Activated CD4-positive, alpha-beta memory T cell treated with anti-CD3 and anti-CD28 coated beads, Interleukin-2, amount 10 ng/mL, durations not matched to agents 7 days and 5 days (primary cell): ENCODE measurements at places on chromosomes 4 and X. TPM values are rescaled to one million over a fixed set of nuclear protein-coding genes. Genes with fewer than 3 reads are reported as not detected.
A peak's percentile ranks its signal among the peaks of the same experiment; 100 is the strongest.

DNA sequence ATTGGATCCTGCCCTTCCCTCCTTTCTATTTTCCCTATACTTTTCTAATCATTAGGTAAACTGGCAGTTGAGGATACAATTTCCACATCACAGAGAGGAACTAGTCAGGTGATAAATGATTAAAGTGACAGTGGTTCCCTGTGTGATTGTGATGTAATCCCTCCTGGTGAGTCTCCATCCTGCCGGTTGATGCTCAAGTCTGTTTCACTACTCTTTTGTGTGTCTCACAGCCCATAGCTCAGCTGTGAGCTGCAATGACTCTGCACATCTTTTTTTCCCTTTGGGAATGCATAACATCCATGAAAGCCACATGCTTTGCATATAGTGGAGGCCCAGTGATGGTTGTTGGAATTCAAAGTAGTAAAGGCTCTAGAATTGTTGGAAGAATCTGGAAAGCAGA, 60.4 kb downstream of the CCNI start:
- H3K27me3 ChIP-seq, result peaks cover 2% of the 10 kb centered on the region
- no peak overlapping the region for H3K4me3 ChIP-seq
- peaks cover 13% of the 10 kb centered on the region for H3K36me3 ChIP-seq
- peaks cover 18% of the 10 kb centered on the region for H3K4me1 ChIP-seq
- DNase-seq, result no peak
- H3K27ac ChIP-seq, result no peak overlapping the region

TLR6 gene
- 3.9 TPM for total RNA-seq

- no peaks in the 10 kb centered on the region for H3K36me3 ChIP-seq
- H3K4me1 ChIP-seq, result no peaks in the 10 kb centered on the region
- DNase-seq, result no peak
Observed at GRCh38 chrX:145405012-145405411, 157.7 kb downstream of the SPANXN1 start.

GRCh38 chrX:102341867-102342266, 94.9 kb downstream of the NXF2 start:
- no peak for DNase-seq
- H3K36me3 ChIP-seq, result no peaks in the 10 kb centered on the region
- H3K4me1 ChIP-seq, result no peaks in the 10 kb centered on the region
- H3K27me3 ChIP-seq, result peaks cover 3% of the 10 kb centered on the region
- no peak overlapping the region for H3K4me3 ChIP-seq

DNA sequence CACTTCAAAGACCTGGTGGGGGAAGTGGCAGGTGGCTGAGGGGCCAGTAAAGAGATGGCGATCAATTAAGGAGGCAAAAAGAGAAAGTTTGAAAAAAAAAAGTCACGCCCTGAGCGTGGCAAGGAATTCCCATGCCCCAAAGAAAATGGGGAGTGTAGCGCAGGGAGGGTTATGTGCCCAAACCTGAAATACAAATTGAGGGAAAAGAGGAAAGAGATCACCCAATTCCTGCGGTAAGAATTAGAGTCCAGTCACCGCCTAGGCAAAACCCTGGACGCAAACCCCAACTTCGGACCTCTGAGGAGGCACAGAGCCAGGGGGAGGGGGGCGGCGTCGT, 595 bp downstream of the ENOX2 start:
- no peaks in the 10 kb centered on the region for H3K27me3 ChIP-seq
- no peak overlapping the region for H3K4me3 ChIP-seq
- DNase-seq, result no peak
- no peak overlapping the region for H3K27ac ChIP-seq
- H3K4me1 ChIP-seq, result peaks cover 7% of the 10 kb centered on the region

GRCh38 chrX:142873214-142873613, 152.5 kb upstream of the SPANXN4 start:
- H3K4me3 ChIP-seq, result no peak overlapping the region
- no peak overlapping the region for H3K27ac ChIP-seq
- H3K27me3 ChIP-seq, result no peaks in the 10 kb centered on the region
- H3K36me3 ChIP-seq, result no peaks in the 10 kb centered on the region
- H3K4me1 ChIP-seq, result no peaks in the 10 kb centered on the region

LGI2 gene
- not detected for total RNA-seq

GRCh38 chr4:69239557-69240168, 25.1 kb upstream of the UGT2B11 start:
- H3K27ac ChIP-seq, result no peak overlapping the region
- no peak overlapping the region for H3K4me3 ChIP-seq
- H3K27me3 ChIP-seq, result no peaks in the 10 kb centered on the region
- no peak for DNase-seq
- no peaks in the 10 kb centered on the region for H3K4me1 ChIP-seq

DNA sequence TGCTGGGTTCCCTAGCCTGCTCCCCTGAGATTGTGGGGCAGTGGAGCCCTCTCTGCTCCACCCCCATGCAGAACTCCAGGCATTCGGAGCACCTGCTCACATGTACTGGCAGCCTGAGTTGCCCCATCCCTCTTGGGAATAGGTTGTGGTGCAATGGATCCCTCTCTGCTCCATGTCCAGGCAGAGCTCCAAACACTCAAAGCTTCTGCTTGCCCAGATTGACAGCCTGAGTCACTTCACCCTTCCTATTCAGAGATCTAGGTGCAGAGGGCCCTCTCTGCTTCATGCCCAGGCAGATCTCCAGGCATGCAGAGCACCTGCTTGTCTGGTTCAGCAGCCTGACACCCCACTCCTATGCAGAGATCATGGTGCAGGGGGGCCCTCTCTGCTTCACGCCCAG, 18.6 kb upstream of the TEX13B start:
- no peak overlapping the region for H3K4me3 ChIP-seq
- H3K4me1 ChIP-seq, result no peaks in the 10 kb centered on the region
- no peaks in the 10 kb centered on the region for H3K36me3 ChIP-seq
- no peak overlapping the region for H3K27ac ChIP-seq

GRCh38 chr4:73742490-73743160, 2.3 kb downstream of the CXCL8 start:
- no peak overlapping the region for H3K4me3 ChIP-seq
- no peaks in the 10 kb centered on the region for H3K4me1 ChIP-seq
- H3K27me3 ChIP-seq, result no peaks in the 10 kb centered on the region

ALAS2 gene
- total RNA-seq, result not detected

DNA sequence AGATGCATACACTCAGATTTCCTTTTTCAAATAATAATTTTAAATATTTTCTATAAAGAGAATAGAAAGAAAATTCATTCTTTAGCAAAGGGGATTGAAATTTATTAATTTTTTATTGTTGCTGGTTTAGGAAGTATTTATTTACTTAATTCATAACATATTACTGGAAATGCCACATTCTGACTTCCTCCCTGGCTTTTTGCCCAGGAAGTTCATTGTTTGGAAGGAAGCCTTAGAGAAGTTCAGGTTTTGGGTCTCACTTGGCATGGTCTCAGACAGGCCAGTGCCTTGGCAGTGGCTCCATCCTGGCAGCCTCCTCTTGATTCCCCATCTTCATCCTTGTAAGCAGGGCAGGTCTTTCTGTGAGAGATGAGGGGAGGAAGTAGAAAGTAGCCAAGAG, 50.5 kb downstream of the IL15 start:
- no peak overlapping the region for H3K4me3 ChIP-seq
- DNase-seq, result no peak
- no peak overlapping the region for H3K27ac ChIP-seq
- no peaks in the 10 kb centered on the region for H3K27me3 ChIP-seq
- H3K36me3 ChIP-seq, result no peaks in the 10 kb centered on the region
- H3K4me1 ChIP-seq, result no peaks in the 10 kb centered on the region

TRIM60 gene
- not detected for total RNA-seq

DNA sequence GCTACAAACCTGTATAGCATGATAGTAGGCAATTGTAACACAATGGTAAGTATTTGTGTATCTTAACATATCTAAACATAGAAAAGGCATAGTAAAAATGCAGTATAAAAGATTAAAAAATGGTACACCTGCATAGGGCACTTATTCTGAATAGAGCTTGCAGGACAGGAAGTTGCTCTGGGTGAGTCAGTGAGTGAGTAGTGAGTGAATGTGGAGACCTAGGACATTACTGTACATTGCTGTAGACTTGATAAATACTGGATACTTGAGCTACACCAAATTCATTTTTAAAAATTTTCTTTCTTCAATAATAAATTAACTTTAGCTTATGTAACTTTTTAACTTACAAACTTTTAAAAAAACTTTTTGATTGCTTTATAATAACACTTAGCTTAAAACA, 68.2 kb upstream of the MAML3 start:
- no peak for DNase-seq
- H3K4me1 ChIP-seq, result no peaks in the 10 kb centered on the region
- no peaks in the 10 kb centered on the region for H3K36me3 ChIP-seq

- DNase-seq, result no peak
- H3K27ac ChIP-seq, result no peak overlapping the region
- H3K4me1 ChIP-seq, result peaks cover 18% of the 10 kb centered on the region
- no peaks in the 10 kb centered on the region for H3K27me3 ChIP-seq
Observed at GRCh38 chrX:45622042-45622423, 421.4 kb upstream of the DIPK2B start.

DNA sequence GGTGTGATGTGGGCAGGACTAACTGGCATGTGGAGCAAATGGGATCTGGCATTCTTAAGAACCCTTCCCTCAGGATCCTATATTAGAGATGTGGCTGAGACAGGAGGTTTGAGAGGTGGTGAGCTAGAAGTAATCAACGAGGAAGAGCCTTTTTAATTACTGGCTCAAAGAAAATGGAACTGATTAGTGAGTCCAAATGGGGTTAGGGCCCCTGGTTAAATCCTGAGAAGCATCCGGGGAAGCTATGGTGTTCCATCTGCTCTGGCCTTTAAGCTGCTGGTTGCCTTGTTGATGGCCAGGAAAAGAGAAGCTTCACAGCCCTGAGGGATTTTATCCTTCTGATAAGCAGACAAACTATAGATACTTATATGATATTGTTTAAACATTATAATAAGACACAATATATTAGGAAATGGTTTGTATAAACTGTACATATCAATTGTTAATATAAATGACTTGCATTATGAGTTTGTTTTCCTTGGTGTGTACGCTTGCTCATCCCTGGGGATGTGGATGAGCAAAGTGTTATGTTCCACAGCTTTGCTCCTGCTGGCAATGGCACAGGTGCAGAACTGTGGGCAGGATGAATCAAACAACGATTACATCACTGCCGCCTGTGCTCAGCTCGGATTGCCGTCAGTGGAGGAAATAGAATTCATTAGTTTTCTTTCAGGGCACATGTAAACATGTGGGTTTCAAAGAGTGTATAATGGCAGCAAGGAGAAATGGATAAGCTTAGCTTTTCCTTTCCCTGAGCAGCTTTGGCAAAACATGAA, 328.6 kb upstream of the ARX start:
- no peaks in the 10 kb centered on the region for H3K36me3 ChIP-seq
- H3K27ac ChIP-seq, result no peak overlapping the region
- no peak overlapping the region for H3K4me3 ChIP-seq
- no peaks in the 10 kb centered on the region for H3K27me3 ChIP-seq
- no peak for DNase-seq

DNA sequence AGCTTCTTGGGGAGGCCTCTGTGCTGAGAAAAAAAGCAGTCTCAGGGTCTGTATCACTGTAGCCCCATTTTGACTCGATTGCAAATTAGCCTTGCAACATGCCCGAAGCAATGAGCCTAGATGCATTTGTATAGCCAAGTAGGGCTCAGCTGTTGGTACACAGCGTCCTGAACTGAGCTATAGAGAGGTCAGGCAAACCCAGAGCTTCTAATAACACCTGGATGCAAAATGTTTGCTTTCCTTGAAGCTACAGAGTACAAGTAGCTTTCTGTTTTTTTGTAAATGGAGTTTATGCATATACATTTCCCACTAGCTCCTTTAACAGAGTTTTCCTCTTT, 87.8 kb downstream of the PLAC1 start:
- H3K36me3 ChIP-seq, result no peaks in the 10 kb centered on the region
- H3K27ac ChIP-seq, result no peak overlapping the region
- no peak overlapping the region for H3K4me3 ChIP-seq
- DNase-seq, result no peak
- H3K4me1 ChIP-seq, result peaks cover 5% of the 10 kb centered on the region
- H3K27me3 ChIP-seq, result peaks cover 8% of the 10 kb centered on the region

MAP7D2 gene
- total RNA-seq, result 0.50 TPM

KLHL4 gene
- 0.05 TPM for total RNA-seq

PFKFB1 gene
- total RNA-seq, result 0.60 TPM

LEF1 gene
- 67.4 TPM for total RNA-seq

DNA sequence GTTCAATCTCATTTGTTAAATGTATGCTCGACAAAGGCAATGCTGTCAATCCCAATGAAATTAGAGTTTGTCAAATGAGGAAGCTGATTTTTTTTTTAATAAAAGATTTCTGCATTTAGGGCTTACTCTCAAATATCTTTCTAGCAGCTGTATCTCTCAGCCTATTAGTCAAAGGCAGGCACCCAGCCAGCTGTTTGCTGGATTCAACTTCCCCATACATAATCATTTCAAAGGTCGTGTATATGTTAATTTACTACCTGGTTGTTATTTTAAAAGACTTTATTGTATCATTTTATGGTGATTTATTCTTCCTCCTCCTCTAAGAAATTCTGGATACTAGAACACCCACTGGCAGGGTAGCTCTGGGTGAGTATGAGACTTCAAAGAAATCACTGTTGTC, 27.1 kb downstream of the RAI2 start:
- no peaks in the 10 kb centered on the region for H3K36me3 ChIP-seq
- H3K4me3 ChIP-seq, result no peak overlapping the region
- H3K4me1 ChIP-seq, result no peaks in the 10 kb centered on the region
- no peak for DNase-seq

GRCh38 chrX:2351321-2351720, 149.5 kb downstream of the DHRSX start:
- peaks cover 31% of the 10 kb centered on the region for H3K36me3 ChIP-seq
- H3K27ac ChIP-seq, result no peak overlapping the region
- H3K4me3 ChIP-seq, result no peak overlapping the region

AMMECR1 gene
- total RNA-seq, result 12.6 TPM

DNA sequence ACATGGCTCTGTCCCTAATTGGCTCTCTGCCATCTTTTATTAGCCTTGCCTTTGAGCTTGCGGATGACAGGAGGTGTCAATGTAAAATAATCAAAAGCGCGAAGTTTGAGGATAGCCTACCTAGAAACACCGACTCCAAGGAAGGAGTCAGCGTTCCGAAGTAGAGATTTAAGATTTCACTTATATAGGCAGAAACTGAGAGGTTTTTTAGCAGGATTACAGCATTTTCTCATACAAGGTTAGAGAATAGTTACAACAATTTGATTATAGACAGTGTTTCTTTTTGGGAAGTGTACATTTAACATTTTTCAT, 499 bp upstream of the NFXL1 start:
- peaks cover 3% of the 10 kb centered on the region for H3K27me3 ChIP-seq
- H3K27ac ChIP-seq, result peak overlapping the region; percentile 28
- H3K4me1 ChIP-seq, result peaks cover 33% of the 10 kb centered on the region
- DNase-seq, result no peak

GRCh38 chr4:187387739-187388138, 607.8 kb upstream of the ZFP42 start:
- no peak for DNase-seq
- H3K36me3 ChIP-seq, result no peaks in the 10 kb centered on the region
- no peaks in the 10 kb centered on the region for H3K4me1 ChIP-seq
- no peak overlapping the region for H3K4me3 ChIP-seq

- H3K36me3 ChIP-seq, result no peaks in the 10 kb centered on the region
Observed at GRCh38 chr4:156374894-156375293, 421.2 kb upstream of the CTSO start.

DNA sequence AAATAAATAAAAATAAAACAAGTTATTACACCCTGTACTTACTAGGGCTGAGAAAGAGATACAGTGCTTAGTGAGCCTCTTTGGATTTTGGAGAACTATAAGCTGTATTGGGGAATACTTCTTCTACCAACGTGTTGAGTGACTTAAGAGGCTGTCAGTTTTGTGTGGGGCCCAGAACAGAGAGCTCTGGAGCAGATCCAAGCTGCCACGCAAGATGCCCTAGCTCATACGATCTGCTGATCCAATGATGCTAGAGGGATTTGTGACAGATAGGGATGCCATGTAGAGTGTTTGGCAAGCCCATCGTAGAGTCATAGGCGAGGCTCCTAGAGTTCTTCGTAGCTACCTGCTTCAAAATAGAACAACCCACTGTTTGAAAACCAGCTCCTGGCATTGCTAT, 60.3 kb upstream of the KLF3 start:
- peaks cover 2% of the 10 kb centered on the region for H3K27me3 ChIP-seq
- no peaks in the 10 kb centered on the region for H3K36me3 ChIP-seq
- H3K4me3 ChIP-seq, result no peak overlapping the region
- DNase-seq, result no peak
